NCI-H2171 treated with DMSO at 0.1 percent for 48 hours (cell line): ENCODE measurements at places on chromosomes 1 and 21.

DNA sequence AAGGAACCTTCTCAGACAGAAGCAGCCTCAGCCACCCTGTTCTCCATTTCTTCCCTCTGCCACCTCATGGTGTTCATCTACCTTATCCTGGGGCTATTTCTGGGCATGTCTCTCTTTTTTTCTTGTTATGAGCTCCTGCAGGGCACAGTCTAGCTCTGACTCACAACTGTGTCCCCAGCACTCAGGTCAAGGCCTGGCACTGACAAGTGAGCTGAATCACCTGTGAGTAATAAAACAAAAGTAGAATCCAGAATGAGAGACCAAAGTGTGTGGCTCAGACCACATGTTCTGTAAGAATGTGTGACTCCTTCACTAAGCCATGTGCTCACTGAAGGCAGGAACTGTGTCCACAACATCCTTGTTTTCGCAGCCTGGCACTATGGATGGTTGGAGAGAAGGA is 23.2 kb downstream of the C1orf94 start:
- DNase-seq: no peak

DNA sequence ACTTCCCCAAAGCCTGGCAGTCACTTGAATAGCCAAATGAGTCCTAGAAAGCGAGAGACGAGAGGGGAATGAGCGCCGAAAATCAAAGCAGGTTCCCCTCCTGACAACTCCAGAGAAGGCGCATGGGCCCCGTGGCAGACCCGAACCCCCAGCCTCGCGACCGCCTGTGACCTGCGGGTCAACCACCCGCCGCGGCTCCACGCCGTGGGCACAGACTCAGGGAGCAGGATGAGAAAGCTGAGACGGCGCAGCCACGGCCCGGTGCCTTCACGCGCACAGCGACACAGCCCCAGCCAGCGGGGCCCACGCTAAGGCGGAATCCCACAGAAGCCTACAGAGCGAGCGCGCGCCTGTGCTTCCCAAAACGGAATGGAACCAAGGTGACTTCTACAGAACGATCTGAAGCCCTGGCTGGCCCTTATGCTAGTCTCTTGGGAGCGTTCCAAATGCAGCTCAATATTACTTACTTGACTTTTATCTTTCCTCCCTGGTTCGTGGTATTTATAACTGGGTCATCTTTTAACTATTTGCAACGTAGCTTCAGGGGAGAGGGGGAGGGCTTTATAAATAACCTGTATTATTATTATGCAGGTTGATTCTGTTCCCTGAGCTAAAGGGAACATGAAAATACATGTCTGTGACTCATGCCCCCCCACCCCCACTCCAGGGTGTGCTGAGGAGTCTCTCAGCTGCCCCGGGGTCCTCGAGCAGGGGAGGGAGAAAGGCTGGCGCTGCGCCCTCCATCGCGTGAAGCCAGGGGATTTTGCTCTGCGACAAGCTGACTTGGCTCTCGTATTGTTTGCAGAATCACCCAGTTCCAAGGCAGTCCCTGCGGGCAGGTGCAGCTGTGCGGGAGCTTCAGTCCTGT is 1.7 kb downstream of the TSPEAR start:
- DNase-seq: peak; percentile 65

GRCh38 chr1:41312991-41313645 is 48.1 kb upstream of the FOXO6 start:
- no peak for DNase-seq

GRCh38 chr21:35711213-35711612 is 349.1 kb downstream of the SETD4 start:
- DNase-seq: no peak

- DNase-seq: no peak
Observed at GRCh38 chr1:226762988-226763904, 24.2 kb upstream of the ITPKB start.

DNA sequence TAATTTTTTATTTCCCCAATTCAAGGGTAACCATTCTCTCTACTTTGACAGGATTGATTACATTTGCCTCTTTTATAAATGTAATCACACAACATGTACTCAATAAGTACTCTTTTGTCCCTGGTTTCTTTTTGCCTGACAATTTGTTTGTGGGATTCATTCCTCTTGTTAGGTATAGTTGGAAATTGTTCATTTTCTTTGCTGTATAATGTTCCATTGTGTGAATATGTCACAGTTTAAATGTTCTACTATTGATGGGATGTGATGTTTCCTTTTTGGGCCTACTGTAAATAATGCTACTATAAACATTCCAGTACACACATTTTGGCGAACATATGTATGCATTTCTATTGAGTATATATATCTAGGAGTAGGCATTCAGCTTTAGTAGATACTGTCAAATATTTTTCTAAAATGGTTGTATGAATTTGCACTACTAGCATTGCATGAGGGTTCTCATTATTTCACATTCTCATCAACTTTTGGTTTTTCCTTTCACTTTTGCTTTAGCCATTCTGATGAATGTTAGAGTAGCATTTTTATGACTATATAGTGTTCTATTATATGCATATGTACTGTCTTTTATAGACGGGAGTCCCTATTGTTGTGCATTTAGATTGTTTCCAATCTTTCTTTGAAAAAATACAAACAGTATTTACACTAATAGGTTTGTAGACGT is 35.0 kb upstream of the PRKACB start:
- no peak for DNase-seq

GRCh38 chr1:34532113-34532512 is 222.7 kb upstream of the GJB5 start:
- no peak for DNase-seq

- no peak for DNase-seq
Observed at GRCh38 chr1:223269006-223269405, 95.0 kb downstream of the SUSD4 start.

DNA sequence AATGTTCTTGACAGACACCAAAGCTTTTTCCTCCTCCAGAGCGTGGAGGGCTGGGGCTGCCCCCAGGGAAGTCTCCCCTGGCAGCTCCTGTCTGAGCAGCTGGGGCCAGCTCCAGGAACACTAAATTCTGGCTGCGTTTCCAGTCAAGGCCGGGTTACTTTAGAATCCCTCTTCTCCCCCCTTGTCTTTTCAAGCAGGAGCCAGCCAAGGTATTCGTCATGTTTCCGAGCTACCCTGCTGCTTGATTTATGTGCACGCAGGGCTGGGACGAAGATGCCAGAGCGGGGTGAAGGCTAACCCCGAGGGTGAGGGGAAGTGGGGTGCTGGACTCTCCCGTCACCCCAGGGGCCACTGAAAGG is 68.1 kb upstream of the ANGPTL1 start:
- peak; percentile 67 for DNase-seq

GRCh38 chr1:207821464-207822045 is 69.7 kb downstream of the CD46 start:
- DNase-seq: no peak

DNA sequence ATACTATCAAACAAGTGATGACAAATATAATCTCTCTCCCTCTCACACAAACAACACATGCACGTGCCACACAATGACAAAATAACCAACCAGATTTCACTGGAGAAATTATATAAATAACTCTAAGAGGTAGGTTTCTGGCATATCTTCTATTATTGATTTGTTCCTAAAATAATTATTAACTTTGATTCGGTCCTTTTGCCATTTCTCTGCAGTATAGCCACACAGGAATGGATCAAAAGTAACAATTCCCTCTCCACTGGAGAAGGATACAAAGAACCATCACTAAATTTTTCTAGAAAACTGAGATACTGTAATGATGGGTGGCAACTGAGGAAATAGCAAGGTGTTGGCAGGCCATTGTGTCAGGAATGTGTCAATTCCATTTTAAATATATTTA is 33.4 kb downstream of the ARNT start:
- no peak for DNase-seq

- peak; percentile 15 for DNase-seq
Observed at GRCh38 chr1:26029864-26030481, 8.4 kb downstream of the EXTL1 start.

DNA sequence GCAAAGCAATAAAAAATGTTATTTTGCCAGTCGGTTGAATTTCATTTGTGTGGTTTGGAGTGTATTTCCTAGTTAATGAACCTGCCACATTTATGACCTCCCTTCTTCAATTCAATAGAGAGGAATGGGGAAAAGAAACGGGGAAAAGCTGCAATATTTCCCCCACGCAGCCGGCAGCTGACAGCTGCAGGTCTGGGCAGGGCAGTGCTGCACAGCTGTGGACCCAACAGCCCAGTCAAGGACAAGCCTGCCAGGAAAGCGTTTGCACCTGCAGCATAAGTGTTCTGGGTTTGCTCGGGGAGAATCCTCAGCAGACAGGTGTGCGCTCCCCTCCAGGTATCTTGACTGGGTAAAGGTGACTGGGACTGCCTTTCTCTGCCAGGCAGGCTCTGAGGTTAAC is 53.4 kb downstream of the FBXO2 start:
- DNase-seq: no peak

- no peak for DNase-seq
Observed at GRCh38 chr1:197776351-197777105, 1.2 kb upstream of the DENND1B start.

GRCh38 chr1:195054217-195054687 is 1554.0 kb downstream of the KCNT2 start:
- DNase-seq: no peak

GRCh38 chr1:215045698-215046308 is 36.7 kb upstream of the KCNK2 start:
- DNase-seq: no peak

DNA sequence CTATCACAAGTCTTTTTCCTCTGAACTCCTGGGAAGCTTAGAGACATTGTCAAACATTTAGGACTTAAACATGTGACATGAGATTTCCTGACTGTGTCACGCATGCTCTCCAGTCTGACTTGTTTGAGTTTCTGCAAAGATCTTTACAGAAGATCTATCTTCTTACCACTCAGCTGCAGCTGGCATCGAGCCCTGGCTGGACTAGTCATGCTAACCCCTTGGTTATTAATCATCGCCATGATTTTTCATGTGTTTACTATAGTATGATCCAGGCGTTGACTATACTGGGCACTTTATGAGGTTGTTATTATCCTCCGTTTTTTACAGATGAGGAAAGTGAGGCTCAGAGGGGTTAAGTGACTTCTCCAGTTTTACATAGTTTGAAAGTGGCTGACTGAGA is 18.1 kb upstream of the IRF2BP2 start:
- DNase-seq: no peak

DNA sequence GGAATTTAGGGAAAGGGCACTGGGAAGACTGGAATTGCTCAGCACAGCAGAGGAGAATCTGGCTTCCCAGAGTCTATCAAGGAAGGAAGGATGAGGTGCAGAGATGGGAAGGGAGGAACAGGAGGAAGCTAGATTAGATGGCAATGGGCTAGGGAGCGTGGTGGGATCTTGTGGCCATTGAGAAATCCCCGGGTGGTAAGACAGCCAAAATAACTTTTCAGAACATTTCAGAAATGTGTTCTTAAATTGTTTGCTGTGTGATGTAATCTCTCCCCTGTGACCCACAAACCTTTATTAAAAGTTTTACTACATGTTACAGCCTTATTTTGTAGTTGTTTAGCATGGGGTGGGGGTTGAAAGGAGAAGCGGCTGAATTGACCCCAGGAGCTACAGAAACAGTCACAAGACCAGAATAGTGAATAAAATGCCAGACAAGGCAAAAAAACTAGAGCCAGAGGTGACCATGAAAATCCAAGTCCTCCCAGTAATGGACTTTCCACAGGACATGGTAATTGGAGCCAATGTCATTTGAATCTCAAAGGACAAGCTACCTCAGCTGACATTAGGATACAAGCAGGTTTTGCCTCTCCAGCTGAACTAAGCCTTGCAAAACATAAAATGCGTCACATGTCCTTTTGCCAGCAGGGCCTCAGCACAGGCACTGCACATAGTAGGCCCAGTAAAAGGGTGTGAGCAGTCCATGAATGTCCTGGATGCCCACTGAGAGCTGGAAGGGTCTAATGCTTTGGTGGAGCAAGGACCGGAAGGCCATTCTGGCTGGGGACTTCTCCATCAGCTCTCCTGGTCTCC is 980 bp upstream of the AHCYL1 start:
- no peak for DNase-seq

GRCh38 chr1:86866665-86867064 is 47.3 kb downstream of the SELENOF start:
- DNase-seq: no peak

GRCh38 chr1:4010814-4011605 is 110.9 kb upstream of the C1orf174 start:
- DNase-seq: no peak

- no peak for DNase-seq
Observed at GRCh38 chr1:25650289-25650576, 33.6 kb downstream of the MAN1C1 start.

DNA sequence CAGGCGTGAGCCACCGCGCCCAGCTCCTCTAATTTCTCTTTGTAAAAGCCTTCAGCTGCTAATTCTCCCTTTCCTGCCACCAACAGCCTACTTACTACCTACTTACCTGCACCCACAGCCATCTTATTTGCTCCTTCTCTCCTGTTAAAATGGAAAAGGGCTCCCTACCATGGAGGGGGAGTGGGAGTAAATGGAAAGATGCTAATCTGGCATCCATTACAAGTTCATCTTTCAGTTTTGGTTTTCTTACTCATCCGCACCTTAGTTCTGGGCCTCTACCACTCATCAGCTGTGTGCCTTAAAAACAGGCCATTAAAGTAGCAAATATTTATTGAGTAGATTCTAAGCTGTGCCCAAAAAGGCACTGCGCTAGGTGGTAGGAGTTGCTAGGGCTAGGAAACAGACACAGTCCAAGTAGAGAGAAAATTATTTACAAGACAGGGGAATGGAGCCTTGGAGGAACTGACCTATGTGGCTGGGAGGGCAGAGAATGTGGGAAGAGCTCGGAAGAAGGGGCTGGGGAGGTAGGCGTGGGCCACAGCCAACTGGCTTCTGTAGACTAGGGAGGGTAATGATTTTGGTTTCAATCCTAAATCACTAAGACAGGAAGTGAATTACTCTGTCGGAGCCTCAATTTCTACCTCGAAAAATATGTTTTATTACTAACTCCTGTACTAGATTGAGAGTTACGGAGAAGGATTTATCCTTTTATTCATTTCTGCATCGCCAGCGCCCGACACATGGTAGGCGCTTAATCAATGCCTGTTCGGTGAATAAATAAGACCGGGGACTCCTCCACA is 685 bp upstream of the DDI2 start:
- no peak for DNase-seq

- no peak for DNase-seq
Observed at GRCh38 chr1:244060686-244061085, 9.6 kb downstream of the ZBTB18 start.

- DNase-seq: peak; percentile 12
Observed at GRCh38 chr1:183598386-183598785, 8.1 kb upstream of the NCF2 start.

- peak; percentile 82 for DNase-seq
Observed at GRCh38 chr1:235067396-235068157, 61.1 kb downstream of the TOMM20 start.

DNA sequence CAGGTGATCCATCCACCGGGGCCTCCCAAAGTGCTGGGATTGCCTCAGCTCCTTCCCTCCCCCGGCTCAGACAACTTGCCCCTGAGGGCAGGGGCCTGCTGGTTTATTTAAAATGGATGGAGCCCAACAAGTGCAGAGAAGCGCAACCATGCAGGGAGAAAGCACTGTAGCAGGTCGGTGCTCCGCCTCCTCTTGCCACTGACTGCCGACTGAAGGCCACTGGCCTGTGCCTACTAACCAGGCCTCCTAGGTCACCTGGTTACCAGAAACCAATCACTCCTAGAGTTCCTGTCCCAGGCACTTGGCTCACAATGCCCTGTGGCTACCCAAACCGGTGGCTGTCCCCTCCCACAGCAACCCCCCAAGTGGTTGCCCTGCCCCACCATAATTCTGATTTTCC is 35.9 kb downstream of the ZNF695 start:
- no peak for DNase-seq

GRCh38 chr1:25929016-25929415 is 22.8 kb upstream of the STMN1 start:
- DNase-seq: no peak
